OCI-LY7 (cell line): ENCODE measurements at places on chromosomes 13 and 19. TPM values are rescaled to one million over a fixed set of nuclear protein-coding genes. Genes with fewer than 3 reads are reported as not detected.

DNA sequence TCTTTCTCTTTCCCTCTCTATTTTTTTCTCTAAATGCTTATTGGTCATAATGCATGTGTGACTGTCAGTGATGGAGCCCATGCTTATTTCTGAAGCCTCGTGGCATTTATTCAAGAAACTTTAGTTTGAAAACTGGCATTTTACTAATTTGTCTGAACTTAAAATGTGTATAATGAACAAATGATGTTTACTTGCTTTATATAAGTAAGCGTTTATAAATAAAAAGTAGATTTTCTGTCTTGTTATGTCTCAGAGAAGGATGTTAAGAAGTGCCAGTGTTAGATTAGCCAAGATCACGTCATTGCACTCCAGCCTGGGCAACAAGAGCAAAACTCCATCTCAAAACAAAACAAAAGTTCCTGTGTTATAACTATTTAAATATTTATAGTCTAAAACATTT, 1568.1 kb downstream of the EFNB2 start:
- DNase-seq = no peak

- DNase-seq = no peak
These were observed 57.2 kb upstream of the C1QTNF9 start for GRCh38 chr13:24252136-24252535.

DNA sequence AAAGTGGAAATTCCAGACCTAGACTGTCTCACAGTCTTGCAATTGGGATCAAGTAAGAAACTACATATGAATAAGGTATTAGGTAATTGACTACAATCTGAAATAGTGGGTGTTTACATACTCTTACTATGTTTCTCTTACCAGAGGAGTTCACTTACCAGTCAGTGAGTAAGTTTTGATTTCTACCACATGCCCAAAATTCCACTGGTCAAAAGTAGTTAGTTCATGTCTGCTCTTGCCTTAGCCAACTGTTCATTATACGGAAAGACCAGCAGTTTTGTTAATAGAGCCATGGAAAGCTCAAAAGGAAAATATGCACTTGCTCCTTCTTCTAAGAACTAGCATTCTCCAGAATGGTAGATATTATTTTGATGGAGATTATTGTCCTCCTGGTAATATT, 490.8 kb downstream of the RFC3 start:
- no peak for DNase-seq

DNA sequence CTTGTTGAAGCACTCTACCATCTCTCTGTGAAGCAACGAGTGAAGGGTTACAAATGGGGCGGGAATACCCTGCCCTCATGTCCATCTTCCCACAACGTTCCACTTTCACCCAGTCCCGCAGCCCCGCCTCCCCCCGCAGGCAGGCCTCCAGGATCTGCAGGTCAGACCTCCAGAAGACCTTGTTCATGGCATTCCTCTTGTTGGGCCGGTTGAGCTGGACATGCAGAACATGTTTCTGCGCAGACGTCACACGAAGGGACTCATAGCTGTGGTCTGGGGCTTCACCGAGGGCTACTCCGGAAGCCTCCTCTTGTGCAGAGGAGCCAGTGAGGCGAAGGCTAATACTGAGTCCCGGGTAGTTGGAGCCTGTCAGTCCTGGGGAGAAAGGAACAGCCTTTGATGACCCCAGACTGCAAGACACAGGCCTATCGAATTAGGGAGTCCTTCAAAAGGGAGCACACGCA, 420 bp downstream of the ECH1 start:
- peak; percentile 62 for DNase-seq

DNA sequence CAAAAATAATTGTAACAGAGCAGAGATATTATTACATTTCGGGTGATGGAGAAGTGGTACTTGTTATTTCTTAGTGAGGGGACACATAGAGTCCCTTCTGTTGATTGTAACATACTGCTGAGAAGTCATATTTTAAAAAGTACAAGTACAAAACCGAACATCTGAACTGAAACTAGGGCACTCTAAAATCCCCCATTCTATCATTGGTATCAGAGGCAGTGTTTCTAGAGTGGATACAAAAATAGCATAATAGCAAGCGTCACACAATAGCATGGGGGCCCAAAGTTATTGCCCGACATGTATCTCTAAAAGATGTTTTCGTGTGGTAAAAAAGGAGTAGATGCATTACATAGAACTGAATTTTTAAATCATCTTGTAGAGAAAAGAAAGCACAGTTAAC, 502.1 kb upstream of the SLC10A2 start:
- DNase-seq = no peak

GRCh38 chr13:109904218-109904617, 117.8 kb upstream of the IRS2 start:
- DNase-seq = peak; percentile 3

- DNase-seq = peak; percentile 42
These were observed 169.9 kb downstream of the USP12 start for GRCh38 chr13:27001705-27002104.

GRCh38 chr13:24539500-24540165, 27.1 kb upstream of the PARP4 start:
- DNase-seq = no peak

DNA sequence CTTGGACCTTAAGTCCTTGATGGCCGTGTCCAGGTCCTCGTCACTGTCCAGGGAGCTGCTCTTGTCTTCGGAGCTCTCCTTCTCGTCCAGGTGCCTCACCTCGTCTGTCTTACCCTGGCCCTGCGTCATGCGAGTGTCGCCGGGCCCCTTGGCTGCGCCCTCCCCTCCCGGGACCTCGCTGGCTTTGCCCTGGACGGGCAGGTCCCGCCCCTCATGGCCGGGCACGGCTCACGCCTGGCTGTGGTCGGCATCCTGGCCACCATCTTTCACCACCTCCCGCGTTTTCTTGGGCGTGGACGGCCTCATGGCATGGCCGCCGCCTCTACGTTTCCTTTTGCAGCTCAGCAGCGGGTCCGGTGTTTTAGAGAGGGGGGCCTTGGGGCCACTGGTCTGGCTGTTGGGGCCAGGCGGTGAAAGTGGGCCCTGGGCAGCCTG, 14.8 kb downstream of the RB1 start:
- no peak for DNase-seq

- no peak for DNase-seq
These were observed 55.6 kb downstream of the SLC7A1 start for GRCh38 chr13:29539856-29540255.

GRCh38 chr13:25771202-25771601, 280.6 kb downstream of the SHISA2 start:
- peak; percentile 24 for DNase-seq

- no peak for DNase-seq
These were observed 39.3 kb upstream of the SPART start for GRCh38 chr13:36385489-36385888.

- DNase-seq = no peak
These were observed 115.6 kb downstream of the IRS2 start for GRCh38 chr13:109670776-109671175.

GRCh38 chr19:57389194-57389729, 392 bp upstream of the ZNF548 start:
- no peak for DNase-seq

GRCh38 chr13:60590800-60591747, 194.1 kb downstream of the TDRD3 start:
- no peak for DNase-seq

DNA sequence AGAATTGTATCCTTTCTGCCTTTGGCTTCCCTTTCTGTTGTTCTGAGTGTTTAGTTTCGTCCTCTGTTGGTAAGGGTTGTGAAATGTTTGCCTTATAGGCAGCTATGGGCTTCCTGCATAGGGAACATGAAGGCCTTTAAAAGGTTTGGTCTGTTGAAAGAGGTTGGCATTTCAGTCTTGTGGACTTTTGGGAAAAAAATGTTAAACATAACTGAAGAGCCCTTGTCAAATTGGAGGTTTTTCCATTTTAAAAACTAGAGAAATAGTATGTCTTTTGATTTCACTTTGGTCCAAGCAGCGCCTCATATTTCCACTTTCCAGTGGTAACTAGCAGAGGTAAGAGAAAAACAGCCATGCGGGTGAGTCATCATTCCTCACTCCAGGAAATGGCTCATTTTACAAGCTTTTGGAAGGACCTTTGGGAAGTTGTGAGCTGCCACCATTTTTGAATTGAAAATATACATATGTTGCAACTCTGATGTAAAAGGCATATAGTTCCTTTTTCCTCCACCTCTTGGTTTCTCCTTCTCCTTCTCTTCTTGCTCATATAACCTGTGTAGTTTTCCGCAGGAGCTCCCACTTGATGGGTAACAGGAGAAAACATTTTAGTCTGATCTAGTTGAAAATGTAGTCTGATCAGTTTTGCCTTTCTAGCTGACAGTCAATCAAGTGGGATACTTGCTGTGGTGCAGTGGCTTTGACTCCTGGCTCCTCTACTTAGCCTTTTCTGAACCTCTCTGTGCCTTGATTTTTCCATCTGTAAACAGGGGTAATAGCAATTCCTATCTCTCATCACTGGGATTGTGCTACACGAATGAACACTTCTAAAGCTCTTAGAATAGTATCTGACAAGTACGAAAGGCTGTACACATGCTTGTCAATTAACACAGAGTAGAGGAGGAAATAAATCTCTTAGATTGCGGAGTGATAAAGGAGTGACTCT, 23.0 kb downstream of the GPC6 start:
- DNase-seq = no peak

- DNase-seq = peak; percentile 89
These were observed 6.9 kb downstream of the UBE2L5 start for GRCh38 chr13:30429235-30429634.

The RFPL4AL1 gene
- total RNA-seq = not detected in 2 replicates

The CCDC159 gene
- total RNA-seq = 18.9 and 26.1 TPM in 2 replicates

The ZNF471 gene
- not detected in 2 replicates for total RNA-seq

The CASP14 gene
- not detected in 2 replicates for total RNA-seq
